Activated CD4-positive, alpha-beta T cell treated with anti-CD3 and anti-CD28 coated beads, Interleukin-2, Interleukin-4, amounts not matched to agents 100 ng/mL and 50 ng/mL, durations not matched to agents 16 hours and 8 hours (primary cell): ENCODE measurements at places on chromosomes 6 and 20.

- DNase-seq = no peak
Observed at GRCh38 chr6:169386411-169387057, 132.9 kb upstream of the THBS2 start.

GRCh38 chr6:163897030-163897429 lies 482.5 kb downstream of the QKI start:
- DNase-seq = no peak

DNA sequence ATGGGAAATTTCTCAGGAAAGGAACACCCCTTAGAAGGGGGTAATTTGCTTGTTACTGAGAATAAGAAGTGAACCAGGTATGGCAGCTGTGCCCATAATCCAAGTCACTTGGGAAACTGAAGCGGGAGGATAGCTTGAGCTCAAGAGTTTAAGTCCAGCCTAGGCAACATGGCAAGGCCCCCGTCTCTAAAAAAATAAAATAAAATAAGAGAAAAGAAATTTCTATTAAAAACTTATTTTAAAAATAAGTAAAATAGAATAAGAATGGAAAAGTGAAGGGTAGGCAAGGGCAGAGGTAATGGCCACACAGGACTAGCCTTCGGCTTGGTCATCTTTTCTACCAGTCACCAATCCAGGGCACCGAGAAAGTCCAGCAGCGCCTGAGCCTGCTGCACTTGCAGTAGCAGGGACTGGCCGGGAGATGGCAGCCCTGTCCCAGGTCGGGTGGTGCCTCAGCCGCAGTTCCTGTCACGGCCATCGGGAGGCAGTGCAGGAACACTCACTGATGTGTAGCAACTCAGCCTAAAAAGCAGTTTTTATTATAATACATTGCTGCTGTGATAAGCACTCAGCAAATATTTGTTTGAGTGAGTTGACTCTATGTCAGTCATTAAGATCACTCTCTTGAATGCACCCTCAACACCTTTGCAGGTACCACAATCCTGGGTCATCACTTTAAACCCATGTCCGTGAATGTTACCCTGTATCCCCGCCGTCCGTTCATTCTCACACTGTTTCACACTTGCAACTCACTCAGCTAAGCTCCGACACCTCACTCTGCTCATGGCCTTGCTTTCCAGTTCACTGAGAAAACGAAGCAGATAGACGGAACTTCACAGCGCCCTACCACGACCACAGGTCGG lies 23.2 kb upstream of the GCM1 start:
- peak; percentile 92 for DNase-seq

- no peak for DNase-seq
Observed at GRCh38 chr6:54391577-54391976, 83.3 kb downstream of the TINAG start.

- DNase-seq = no peak
Observed at GRCh38 chr20:43937591-43937990, 22.9 kb downstream of the TOX2 start.
